Activated naive CD4-positive, alpha-beta T cell treated with anti-CD3 and anti-CD28 coated beads, Interleukin-2, amount 10 ng/mL, durations not matched to agents 7 days and 5 days (primary cell): ENCODE measurements at places on chromosomes 4 and X.
A peak's percentile ranks its signal among the peaks of the same experiment; 100 is the strongest.

DNA sequence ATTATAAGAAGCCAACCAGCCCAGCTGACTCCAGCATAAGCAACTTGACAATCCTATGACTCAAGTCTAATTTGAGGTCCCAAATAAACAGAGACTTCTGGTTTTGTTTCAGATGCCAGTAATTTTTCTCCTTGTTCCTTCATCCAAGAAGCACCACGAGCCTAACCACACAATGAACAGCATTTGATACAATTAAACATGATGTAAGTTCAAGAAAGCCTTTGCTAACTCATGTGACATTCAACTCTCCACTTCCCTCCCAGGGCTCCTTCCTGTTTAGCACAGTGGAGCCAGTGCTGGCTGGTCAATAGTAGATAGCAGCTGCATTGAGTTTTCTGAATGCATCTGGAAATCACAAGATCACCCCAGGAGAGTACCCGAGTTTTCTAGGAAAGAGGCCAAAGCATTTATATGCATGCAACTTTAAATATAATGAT lies 206.3 kb downstream of the ARHGAP24 start:
- DNase-seq = no peak

GRCh38 chr4:47381172-47381571 lies 82.3 kb downstream of the COMMD8 start:
- DNase-seq = no peak

GRCh38 chr4:112807083-112807482 lies 170.1 kb downstream of the LARP7 start:
- no peak for DNase-seq

- no peak for DNase-seq
Measured at GRCh38 chr4:40721730-40722171, 28.0 kb upstream of the NSUN7 start.

- DNase-seq = no peak
Measured at GRCh38 chr4:137529432-137529831, 2.9 kb downstream of the PCDH18 start.

DNA sequence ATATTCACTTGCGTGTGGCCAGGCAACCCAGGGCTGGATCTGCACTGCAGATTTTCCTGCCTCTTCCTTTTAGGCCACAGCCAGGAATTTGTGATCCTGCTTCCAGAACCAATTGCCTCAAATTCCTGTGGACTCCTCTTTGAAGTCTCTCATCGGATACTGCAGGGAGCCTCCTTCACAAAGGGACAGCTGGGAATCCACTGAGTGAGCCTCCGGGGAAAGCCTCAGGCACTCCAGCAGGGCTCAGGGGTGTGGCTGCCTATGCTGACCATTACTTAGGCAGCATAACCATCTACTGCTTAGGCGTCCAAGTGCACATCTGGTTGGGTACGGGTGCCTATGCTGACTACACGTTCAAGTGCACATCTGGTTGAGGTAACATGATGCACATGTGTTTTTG lies 321.5 kb downstream of the NLGN4X start:
- DNase-seq = no peak

DNA sequence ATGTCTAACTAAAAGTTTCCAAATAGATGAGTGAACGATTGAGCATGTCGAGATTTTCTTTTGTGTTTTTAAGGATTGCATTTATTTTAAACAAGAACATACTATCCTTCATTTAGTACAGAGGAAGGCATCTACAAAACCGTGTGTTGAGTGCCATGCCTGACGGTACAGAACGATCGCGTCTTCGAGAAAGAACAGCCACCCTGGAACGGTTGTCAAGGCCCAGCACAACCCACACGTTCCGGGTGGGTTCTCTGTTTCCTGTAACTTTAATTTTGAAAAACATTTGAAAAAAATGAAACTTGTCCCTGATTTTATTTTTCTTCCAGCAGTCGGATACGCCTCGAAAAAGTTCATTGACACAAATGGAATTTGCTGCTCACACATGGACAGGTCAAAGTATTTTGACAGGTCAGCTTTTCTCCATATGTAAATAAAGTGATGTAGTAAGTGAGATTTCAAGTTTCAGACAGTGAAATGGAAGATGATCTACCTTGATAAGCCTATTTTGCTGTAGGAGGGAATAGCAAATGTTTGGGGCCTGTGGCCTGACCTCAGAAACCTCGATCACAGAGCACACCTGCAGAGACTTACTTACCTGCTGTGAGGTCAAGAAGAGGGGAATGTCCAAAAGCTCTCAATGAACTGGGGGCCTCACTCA lies 24.4 kb upstream of the CYP4V2 start:
- no peak for DNase-seq

- peak; percentile 54 for DNase-seq
Measured at GRCh38 chrX:119870626-119871131, 854 bp downstream of the RNF113A start.

DNA sequence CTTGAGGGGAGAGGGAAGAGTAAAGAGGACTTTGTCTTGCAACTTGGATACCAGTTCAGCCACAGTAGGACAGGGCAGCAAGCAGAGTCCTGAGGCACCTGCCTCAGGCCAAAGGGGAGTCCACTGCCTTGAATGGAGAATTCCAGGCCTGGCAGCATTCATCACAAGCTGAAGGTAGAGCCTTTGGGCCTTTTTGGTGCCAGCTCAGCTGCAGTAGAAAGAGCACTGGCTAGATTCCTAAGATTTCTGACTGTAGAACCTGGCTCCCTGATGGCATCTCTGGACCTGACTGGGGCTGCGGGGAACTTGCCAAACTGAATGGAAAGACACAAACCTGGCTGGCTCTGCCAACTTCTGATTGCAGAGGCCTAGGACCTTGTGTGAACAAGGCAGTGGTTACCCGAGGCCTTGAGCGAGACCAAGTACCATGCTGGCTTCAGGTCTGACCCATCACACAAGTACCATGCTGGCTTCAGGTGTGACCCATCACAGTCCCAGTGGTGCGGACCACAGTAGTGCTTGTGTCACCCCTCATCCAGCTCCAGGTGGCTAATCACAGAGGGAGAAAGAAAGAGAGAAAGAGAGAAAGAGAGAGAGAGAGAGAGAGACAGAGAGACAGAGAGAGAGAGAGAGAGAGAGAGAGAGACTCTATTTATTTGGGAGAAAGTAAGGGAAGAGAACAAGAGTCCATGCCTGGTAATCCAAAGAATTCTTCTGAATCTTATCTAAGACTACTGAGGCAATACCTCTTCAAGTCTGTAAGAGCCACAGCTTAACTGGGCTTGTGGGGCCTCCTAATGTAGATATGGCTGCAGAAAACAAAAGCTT lies 137.6 kb upstream of the SPIN4 start:
- DNase-seq = no peak

GRCh38 chrX:88612870-88613329 lies 134.1 kb upstream of the CPXCR1 start:
- DNase-seq = no peak

GRCh38 chr4:103002551-103002950 lies 17.0 kb downstream of the SLC9B1 start:
- DNase-seq = no peak

- DNase-seq = no peak
Measured at GRCh38 chrX:149760965-149761364, 12.9 kb upstream of the HSFX1 start.

GRCh38 chr4:734075-734474 lies 28.4 kb downstream of the PCGF3 start:
- DNase-seq = no peak

DNA sequence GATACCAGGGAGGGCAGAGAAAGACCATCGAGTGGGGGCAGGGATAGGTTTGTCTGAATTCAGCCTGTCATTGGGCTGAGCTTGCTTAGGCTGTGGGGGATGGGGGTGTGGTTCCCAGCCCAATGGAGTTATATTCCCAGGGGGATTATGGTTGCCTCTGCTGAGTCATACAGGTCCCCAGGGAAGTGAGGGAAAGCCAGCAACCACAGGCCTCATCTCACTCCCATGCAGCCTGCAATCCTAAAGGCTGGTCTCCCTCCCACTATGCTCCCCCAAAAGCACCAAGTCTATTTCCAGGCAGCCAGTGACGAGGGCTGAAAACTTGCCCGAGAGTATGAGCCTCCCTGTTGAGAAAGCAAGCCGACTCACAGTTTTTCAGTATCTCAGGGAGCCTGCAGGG lies 39.3 kb downstream of the AFM start:
- DNase-seq = no peak

- DNase-seq = no peak
Measured at GRCh38 chr4:124633285-124633941, 79.1 kb downstream of the ANKRD50 start.

- DNase-seq = no peak
Measured at GRCh38 chr4:186307916-186308315, 41.9 kb downstream of the F11 start.

GRCh38 chr4:165204462-165204830 lies 2.9 kb upstream of the KLHL2 start:
- DNase-seq = no peak

GRCh38 chr4:10040049-10040892 lies 19.0 kb upstream of the SLC2A9 start:
- DNase-seq = no peak

DNA sequence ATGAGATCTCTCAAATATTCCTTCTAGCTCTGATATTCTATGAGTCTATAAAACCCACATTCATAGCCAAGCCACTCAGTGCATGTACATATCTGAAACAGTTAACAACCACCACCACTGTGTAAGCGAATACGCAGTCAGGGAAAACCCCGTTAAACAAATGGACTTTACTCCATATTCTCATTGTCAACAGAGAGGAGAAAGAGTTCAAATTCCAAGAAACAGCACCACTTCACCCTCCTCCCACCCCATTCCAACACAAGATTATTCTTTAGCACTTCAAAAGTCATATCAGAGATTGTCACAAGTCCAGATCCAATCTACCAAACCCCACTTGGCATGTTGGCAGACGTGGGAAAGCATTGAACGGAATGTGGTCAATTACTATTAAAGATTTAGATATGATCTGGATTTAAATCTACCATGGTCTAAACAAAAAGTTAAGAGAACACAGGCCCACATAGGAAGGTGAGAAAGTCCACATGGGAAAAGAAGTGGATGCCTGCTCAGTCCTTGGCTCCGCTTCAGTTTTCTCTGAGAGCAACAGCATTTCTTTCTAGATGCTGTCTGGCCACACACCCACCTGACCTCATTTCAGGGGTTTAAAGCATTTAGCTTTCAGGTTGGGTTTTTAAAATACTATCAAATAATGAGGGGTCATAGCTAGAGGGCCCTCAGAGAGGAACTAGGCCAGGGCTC lies 39.8 kb upstream of the KLHL13 start:
- DNase-seq = no peak
